Cardiac muscle cell (in vitro differentiated cells and primary cell): ENCODE measurements at places on chromosomes 7 and 10. TPM values are rescaled to one million over a fixed set of nuclear protein-coding genes. Genes with fewer than 3 reads are reported as not detected.

Gene MACC1
- total RNA-seq, result 0.04 and 0.06 TPM in 2 replicates

Gene SLC26A5
- total RNA-seq, result 0.11 and 0.15 TPM in 2 replicates

Gene DENND2A
- total RNA-seq, result 8.9 and 21.7 TPM in 2 replicates

Gene PDGFA
- total RNA-seq, result 22.0 and 25.6 TPM in 2 replicates

Gene GIMAP1
- total RNA-seq, result 0.06 TPM in 1 of 2 replicates, not detected in the other

Gene MCM10
- total RNA-seq, result 3.9 and 4.8 TPM in 2 replicates

Gene DUS4L
- total RNA-seq, result 19.2 and 22.5 TPM in 2 replicates

Gene CAV1
- total RNA-seq, result 0.69 and 3.5 TPM in 2 replicates

Gene OGDHL
- 35.4 and 44.6 TPM in 2 replicates for total RNA-seq

Gene MRLN
- not detected in 2 replicates for total RNA-seq

Gene SLC4A2
- 269 and 288 TPM in 2 replicates for total RNA-seq

Gene CNTNAP2
- 2.1 and 4.8 TPM in 2 replicates for total RNA-seq

Gene ASB10
- 1.0 and 1.4 TPM in 2 replicates for total RNA-seq

Gene IDE
- 20.4 and 30.0 TPM in 2 replicates for total RNA-seq

Gene PNLIPRP3
- not detected in 2 replicates for total RNA-seq

Gene UCMA
- not detected in 2 replicates for total RNA-seq

Gene MEIG1
- total RNA-seq, result 1.2 TPM in 1 of 2 replicates, not detected in the other

Gene SNX8
- total RNA-seq, result 6.3 and 7.1 TPM in 2 replicates

Gene GIMAP7
- not detected in 2 replicates for total RNA-seq

Gene MALRD1
- 0.14 and 0.57 TPM in 2 replicates for total RNA-seq

Gene ACTR1A
- 135 and 147 TPM in 2 replicates for total RNA-seq

Gene ZNF488
- 0.07 and 0.15 TPM in 2 replicates for total RNA-seq

Gene CARD11
- total RNA-seq, result 0.07 and 0.15 TPM in 2 replicates

Gene MSMB
- not detected in 2 replicates for total RNA-seq

Gene NANOS1
- 1.0 and 1.5 TPM in 2 replicates for total RNA-seq

Gene TAS2R5
- 0.35 and 1.1 TPM in 2 replicates for total RNA-seq

Gene CDNF
- total RNA-seq, result 0.74 and 4.1 TPM in 2 replicates

Gene AKR1B15
- total RNA-seq, result 0.21 and 1.6 TPM in 2 replicates

Gene PRKAR2B
- 42.3 and 56.3 TPM in 2 replicates for total RNA-seq

Gene GAD2
- not detected in 2 replicates for total RNA-seq

Gene CWF19L1
- 14.3 and 14.4 TPM in 2 replicates for total RNA-seq

Gene TAS2R39
- not detected in 2 replicates for total RNA-seq

Gene AS3MT
- 11.4 and 16.2 TPM in 2 replicates for total RNA-seq

Gene FGFR2
- total RNA-seq, result 47.1 and 50.6 TPM in 2 replicates

Gene CCL26
- not detected in 2 replicates for total RNA-seq
